ENCODE measurements at places on chromosomes 3 and 15. TPM values are rescaled to one million over a fixed set of nuclear protein-coding genes. Genes with fewer than 3 reads are reported as not detected.

DNA sequence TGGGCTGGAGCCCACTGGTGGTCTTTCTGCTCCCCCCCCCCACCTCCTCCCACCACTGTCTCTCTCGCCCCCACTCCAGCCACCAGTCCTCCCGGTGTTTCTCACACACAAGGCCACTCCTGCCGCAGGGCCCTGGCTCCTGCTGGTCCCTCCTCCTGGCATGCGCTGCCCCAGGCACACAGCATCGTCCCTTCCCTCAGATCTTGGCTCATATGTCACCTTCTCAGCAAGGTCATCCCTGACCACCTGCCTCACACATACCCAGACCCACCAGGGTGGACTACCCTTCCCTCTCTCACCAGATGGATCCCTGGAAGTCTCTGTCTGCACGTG, 101.5 kb upstream of the IQSEC1 start:
- DNase-seq: no peak

- no peak for DNase-seq
Observed at GRCh38 chr15:79071901-79072300, 18.7 kb downstream of the RASGRF1 start.

GRCh38 chr3:123788710-123789109, 95.4 kb downstream of the MYLK start:
- no peak for DNase-seq

DNA sequence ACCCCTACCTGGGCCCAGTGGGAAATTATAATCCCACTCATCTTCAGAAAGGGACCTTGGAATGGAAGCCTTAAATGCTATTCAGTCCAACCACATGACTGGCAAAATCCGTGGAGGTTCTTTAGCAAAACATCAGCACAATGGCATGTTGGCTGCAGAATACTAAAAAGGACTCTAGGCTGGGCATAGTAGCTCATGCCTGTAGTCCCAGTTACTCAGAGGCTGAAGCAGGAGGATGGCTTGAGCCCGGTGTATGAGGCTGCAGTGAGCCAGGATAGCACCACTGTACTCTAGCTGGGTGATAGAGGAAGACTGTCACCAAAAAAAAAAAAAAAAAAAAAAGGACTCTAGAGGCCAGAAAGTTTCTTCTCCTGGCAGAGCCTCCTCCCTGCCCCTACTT, 60.6 kb upstream of the RYK start:
- DNase-seq: no peak

- no peak for DNase-seq
Observed at GRCh38 chr3:87090631-87091030, 99.7 kb upstream of the VGLL3 start.

DNA sequence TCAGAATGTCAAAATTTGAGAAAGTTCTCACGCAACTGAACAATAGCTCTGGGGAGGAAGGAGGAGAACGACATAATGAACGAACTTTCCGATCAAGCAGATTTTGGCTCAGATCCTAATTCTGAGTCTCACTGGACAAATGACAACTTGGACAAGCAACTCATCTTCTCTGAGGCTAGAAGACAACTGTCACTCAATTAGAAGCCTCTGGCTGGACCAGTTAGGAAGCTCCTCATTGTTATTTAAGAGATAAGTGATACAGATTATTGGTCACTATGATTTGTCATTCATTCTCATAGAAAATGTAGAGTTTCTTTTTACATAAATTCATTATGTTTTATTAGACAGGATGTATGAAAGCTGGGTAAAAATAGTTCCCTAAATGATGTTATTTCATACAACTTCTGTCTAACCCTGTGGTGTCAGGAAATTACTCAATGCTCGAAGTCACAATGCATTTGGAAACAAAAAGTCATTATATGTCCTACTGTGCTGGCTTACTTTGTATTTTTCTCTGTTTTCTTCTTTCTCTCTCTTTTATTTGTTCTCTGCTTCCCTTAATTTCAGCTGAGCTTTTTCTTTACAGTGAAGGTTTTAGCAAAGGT, 11.0 kb upstream of the C3orf49 start:
- no peak for DNase-seq

- DNase-seq: no peak
Observed at GRCh38 chr3:42507252-42507651, 4.8 kb downstream of the VIPR1 start.

GRCh38 chr3:12286927-12287726, 1.7 kb upstream of the PPARG start:
- no peak for DNase-seq

DNA sequence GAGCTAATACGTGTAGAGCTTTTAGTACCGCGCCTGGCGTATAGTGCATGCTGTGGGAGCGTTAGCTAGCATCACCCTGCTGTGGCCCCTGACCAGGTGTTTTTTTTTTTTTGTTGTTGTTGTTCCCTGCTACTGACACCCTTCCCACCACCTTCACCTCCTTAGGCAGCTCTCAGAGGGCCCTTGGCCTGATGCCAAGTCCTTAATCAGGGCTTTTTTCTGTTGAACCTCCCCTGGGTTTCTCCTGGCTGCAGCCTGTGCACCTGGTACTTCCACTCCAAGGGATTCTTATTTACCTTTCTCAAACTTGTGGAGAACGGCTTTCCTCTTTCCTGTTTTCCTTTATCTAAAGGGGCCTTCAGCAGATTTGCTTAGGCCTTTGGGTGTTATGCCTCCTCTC, 53.3 kb downstream of the SLC7A14 start:
- DNase-seq: no peak

DNA sequence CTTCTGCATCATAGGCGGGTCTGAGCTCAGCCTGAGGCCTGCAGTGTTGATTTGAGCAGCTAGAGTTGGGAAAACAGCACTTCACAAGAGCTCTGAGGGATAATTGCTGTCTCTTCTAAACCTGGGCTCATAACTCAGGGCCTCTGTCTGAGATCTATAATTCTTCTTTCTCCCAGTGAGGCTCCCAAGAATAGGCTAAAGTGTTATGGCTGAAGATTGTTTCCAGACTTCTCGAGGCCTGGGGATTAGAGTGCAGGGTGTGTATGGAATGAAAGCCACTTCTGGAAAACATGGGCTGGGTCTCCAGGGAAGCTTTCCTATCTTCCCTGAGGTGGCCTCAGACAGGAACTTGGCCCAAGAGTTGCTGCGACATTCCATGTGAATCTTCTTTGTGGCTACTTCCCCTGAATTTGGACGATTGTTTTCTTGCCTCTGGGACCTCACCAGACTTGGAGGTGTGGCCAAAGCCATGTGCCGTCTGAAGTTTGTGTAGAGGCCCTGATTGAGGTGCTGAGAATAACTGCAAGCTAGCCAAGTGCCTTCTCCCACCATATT, 26.5 kb downstream of the MTMR14 start:
- DNase-seq: no peak

DNA sequence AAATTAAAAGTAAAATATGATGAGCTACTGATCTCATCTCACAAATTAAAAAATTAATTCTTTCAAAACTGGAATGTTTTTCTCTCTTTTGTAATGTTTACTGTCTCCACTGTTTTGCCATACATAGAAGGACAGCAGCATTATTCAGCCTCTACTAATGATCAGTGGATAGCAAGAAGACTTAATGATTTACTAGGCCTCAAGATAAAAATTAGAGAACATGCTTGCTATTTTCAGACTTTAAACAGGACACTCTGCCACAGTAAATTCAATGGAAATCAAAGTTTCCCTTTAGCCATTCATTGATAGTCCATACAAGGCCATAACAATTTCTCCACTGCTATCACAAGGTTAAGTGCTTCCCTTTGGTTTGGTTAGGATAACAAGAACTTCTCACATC, 129.4 kb downstream of the TMCC1 start:
- DNase-seq: no peak

DNA sequence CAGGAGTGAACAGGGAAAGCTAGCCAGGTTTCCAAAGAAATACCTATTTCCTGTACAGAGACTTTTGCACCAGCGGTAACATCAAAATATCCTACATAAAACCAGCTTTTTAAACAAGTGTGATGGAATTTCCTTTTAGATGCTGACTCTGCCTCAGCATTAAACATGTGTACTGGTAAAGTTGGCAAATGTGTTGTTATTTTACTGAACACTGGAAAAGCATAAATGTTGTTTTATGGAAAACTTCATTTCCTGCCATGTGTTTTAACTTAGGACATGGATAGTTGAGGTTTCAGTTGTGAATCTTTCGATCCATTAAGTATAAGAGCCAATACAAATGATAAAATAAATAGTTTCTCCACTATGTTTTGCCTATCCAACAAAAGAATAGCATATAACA, 15.7 kb downstream of the OXNAD1 start:
- no peak for DNase-seq

- DNase-seq: no peak
Observed at GRCh38 chr15:45962733-45963132, 327.9 kb downstream of the SQOR start.

DNA sequence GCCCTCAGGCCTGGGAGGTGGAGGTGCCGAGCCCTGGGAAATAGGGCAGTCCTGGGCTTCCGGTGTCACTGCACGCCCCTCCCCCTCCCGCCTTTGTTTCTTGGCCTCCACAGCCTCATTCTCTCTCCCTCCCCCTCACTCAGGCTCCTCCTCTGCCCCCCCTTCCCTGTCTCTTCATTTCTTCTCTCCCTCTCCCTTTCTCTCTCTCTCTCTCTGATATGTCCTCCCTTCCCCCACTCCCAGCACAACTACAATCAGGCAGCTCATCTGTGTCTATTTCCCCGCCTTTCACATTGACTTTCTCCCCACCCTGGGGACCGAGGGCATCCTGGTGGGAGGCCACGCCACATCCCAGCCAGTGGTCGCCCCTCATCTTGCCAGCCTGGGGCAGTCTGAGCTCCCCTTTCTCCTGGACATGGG, 40.2 kb downstream of the IDH2 start:
- DNase-seq: no peak

GRCh38 chr15:33392453-33392852, 81.7 kb downstream of the RYR3 start:
- DNase-seq: no peak

DNA sequence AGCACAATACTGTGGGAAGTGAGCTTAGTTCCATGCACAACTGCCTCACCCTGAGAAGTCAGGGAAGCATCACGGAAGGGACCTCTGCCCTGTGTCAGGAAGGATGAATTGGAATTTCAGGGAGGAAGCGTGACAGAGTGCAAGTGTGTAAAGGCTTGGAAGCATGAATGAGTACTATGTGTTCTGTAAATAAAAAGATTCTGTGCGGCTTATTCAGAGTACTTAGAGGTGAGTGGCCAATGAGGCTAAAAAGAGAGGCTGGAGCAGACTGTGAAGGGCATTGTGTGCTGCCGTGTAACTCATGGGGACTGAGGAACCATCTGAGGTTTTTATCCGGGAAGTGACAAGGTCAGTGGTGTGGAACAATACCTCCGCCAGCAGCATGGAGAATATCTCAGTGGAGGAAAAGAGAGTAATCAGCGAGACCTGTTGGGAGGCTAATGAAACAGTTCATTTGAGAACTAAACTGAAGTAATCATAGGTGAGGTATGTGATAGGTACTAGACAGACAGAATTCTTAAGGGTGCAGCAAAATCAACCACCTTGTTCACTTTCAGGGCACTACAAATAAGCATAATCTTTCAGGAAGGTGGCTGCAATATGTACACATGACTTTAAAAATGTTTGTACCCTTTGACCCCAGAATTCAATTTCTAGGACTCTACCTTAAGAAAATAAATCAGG, 64.9 kb upstream of the SPRED1 start:
- DNase-seq: no peak

Gene C3orf49
- not detected for total RNA-seq

Gene LRRC31
- total RNA-seq: not detected

Gene ALCAM
- total RNA-seq: 32.3 TPM

Gene A4GNT
- total RNA-seq: not detected

Gene FBXO40
- total RNA-seq: not detected

Gene TICRR
- 20.5 TPM for total RNA-seq

Gene DGKG
- 0.46 TPM for total RNA-seq

Gene BOC
- 0.33 TPM for total RNA-seq

Gene ZDHHC23
- total RNA-seq: 23.6 TPM

Gene GOLGA6L26
- not detected for total RNA-seq

Gene VEPH1
- 0.51 TPM for total RNA-seq
